ENCODE measurements at places on chromosomes 1 and 21.
A peak's percentile ranks its signal among the peaks of the same experiment; 100 is the strongest.

GRCh38 chr1:162067466-162067865 is 2.0 kb upstream of the NOS1AP start:
- DNase-seq, result no peak

DNA sequence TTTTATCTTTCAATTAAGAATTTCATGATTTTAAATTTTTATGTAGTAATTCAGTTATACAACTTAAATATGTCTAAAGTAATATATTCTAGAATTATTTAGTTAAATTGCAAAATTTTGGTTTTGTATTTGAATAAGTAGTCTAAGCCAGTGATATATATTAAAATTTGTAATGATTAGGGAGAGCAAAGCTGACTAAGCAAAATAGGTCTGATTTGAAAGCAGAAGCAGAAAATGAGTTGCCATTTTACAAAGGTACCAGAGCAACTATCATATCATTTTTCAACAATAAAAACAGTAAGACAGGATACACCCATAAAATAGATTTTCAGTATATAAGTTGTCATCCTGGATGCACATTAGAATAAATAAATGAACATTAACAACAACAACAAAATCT is 177.9 kb downstream of the COP1 start:
- no peak for DNase-seq

GRCh38 chr1:23120383-23120782 is 48.3 kb downstream of the LUZP1 start:
- no peak for DNase-seq

- DNase-seq, result no peak
Observed at GRCh38 chr21:26945916-26946675, 20.8 kb downstream of the ADAMTS5 start.

DNA sequence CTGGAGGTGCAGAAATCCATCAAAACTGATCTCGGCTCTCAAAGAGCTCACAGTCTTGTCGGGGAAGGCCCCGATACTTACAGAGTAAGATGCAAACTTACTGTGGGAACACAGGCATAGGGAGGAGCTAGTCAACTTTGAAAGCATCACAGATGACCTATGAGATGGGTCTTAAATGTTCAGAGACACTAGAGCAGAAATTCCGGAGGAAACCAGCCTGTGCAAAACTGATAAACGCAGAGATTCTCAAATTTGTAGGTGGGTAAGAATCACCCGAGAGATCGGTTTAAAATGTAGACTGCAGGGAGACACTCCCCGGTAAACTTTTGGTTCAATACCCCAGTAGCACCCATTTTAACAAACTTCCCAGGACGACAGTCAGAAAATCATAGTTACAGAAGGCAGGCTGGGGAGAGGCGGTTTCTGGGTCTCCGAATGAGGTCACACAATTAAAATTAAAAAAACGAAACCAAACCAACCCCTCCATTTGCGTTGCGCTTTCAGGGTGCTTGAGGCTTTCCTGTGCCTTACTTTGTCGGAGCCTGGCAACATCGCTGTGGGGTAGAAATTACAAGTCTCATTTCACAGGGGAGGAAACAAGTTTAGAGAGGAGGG is 755 bp upstream of the THRAP3 start:
- DNase-seq, result peak; percentile 40

- DNase-seq, result no peak
Observed at GRCh38 chr21:25515484-25516405, 91.5 kb downstream of the MRPL39 start.

DNA sequence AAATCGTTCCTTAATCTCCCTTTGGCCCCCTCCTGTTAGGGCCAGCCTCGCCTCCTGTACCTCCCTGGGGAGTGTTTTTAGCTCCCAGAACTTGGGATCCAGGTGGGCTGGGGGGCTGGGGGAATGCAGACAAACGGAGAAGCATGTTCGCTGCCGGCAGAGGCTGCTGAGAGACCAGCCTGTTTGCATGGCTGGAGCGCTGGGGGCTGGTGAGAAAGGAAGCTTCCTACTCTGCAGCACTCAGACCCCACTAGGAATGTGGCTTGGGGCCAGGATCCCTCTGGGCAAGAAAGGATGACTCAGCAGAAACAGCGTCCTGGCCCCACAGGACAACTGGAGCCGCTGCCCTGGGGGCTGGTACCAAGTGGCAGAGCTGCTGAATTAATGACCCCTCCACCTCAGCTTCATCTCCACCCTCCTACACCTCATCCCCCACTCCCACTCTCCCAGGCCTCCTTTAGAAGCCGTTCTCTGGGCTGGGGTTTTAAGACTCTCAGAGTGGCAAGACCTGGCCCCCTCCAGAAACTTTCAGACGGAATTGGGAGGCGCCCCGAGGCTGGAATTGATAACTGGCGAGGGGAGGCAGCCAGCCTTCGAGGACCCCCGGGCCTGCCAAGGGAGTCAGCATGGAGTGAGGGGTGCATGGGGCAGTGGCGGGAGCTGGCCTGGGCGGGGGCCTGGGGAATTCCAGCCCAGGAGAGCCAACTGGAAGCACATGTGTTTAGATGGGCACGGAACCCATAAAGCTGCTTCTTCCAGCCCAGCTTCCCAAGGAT is 28.5 kb upstream of the EPS8L3 start:
- peak; percentile 24 for DNase-seq

DNA sequence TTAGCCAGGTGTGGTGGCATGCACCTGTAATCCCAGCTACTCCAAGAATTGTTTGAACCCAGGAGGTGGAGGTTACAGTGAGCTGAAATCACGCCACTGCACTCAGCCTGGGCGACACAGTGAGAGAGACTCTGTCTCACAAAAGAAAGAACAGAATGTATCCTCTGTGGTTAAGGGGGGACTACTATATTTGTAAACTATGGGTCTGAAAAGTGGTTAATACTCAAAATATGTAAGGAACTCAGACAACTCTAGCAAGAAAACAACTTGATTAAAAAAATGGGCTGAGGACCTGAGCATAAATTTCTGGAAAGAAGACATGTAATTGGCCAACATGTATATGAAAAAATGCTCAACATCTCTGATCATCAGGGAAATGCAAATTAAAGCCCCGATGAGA is 11.2 kb downstream of the FNBP1L start:
- no peak for DNase-seq

DNA sequence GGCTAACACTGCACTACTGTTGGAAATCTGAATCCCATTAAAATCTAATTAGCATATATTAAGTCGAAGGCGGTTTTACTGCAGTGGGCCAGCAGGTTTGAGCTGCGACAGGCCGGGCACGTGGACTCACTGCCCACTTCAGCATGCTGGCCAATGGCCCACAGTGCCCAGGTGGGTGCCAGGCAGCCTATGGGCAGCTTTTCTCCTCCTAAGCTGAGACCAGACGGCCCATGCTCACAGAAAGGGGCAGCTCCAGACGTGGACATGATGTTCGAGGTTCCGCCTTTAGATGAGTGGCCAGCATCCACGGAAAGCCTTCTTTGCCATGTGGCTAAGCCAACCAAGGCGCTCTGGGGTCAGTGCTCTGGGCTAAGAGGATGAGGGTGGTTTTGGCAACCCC is 89.8 kb upstream of the KLHDC7A start:
- DNase-seq, result no peak

DNA sequence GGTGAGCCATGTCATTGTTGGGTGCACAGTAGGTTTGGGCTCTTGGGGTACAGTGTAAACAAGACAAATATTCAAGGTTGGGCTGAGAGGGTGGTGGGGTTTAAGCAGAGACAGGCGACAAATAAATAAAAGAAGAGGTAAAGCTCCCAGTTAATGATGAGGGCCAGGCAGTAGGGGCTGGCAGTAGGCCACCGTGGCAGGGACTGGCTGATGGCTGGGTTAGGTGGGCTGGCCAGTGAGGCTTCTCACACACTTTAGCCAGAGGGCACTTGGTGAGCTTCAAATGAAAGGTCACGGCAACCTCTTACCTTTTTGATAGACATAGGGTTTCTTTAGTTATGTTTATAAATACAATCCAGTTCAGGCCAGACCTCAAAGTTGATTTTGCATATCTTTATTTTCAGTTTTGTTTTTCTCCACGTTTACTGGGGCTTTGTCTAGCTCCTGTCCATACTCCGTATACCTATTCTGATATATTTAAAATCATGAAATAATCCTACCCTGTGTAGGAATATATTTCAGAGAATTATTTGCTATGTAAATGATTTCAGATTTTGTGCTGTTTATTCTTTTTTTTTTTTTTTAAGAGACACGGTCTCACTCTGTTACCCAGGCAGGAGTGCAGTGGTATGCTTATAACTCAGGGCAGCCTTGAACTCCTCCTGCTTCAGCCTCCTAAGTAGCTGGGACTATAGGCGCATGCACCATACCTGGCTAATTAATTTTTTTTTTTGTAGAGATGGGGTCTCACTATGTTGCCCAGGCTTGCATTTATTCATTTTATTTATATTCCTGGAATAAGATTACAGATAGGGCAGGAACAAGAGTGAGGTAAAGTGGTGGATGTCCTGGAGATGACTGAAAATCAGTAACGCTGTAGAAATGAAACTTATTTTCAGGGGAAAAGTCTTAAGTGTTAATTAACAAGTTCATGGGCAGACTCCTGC is 122.7 kb downstream of the RYR2 start:
- no peak for DNase-seq

GRCh38 chr1:57289781-57290180 is 134.1 kb downstream of the DAB1 start:
- DNase-seq, result no peak

DNA sequence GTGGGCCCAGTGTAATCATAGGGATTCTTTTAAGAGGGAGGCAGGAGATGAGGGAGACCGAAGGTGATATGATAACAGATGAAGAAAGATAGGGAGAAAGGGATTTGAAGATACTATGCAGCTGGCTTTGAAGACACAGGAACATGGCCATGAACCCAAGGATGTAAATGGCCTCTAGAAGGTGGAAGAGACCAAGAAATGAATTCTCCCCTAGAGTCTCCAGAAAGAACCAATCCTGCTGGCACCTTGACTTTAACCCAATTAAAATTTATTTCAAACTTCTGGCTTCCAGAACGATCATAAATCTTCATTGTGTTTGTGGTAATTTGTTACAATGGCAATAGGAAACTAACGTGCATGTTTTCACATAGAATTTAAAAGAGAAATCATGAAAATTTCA is 95.0 kb upstream of the GORAB start:
- DNase-seq, result no peak

- DNase-seq, result no peak
Observed at GRCh38 chr1:155178441-155179111, 4.9 kb downstream of the TRIM46 start.

DNA sequence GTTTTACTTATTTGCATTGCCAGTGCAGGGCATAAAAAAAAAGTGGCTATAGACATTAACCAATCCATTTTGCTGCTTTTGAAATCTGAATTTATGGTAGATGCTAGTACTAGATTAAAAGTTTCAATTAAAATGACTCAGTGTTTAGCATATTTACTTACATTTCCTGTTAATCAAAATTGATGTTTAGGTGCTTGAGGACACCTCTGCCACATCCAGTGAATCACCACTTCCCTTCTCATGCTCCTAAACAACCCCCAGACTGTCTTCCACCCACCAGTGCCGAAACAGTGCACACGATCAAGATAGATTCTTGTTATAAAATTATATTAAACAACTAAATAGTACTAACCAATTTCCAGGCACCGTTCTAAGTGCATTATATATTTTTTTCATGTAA is 32.7 kb downstream of the HSD17B7 start:
- DNase-seq, result no peak

DNA sequence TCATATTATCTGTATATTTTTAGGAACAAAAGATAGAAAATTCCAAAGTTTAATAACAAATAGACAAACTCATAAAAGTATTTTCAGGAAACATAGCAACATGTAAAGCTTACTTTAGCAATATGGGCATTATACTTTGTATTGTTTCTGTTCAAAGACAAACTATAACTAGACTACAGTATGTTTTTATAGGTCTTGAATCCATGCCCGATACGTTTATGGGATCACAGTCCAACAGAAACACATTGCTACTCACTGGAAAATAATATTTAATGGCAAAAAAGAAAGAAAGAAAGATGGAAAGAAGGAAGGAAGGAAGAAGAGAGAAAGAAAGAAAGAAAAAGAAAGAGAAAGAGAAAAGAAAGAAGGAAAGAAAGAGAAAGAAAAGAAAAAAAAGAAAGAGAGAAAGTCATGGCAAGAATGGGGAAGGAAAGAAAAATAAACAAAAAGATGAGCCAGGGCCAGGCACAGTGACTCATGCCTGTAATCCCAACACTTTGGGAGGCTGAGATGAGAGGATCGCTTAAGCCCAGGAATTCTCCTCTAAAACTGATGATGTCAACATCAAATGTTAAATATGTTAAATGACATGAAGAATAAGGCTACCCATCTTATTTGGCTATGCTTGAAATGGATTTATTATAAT is 32.7 kb downstream of the TM2D1 start:
- DNase-seq, result no peak

DNA sequence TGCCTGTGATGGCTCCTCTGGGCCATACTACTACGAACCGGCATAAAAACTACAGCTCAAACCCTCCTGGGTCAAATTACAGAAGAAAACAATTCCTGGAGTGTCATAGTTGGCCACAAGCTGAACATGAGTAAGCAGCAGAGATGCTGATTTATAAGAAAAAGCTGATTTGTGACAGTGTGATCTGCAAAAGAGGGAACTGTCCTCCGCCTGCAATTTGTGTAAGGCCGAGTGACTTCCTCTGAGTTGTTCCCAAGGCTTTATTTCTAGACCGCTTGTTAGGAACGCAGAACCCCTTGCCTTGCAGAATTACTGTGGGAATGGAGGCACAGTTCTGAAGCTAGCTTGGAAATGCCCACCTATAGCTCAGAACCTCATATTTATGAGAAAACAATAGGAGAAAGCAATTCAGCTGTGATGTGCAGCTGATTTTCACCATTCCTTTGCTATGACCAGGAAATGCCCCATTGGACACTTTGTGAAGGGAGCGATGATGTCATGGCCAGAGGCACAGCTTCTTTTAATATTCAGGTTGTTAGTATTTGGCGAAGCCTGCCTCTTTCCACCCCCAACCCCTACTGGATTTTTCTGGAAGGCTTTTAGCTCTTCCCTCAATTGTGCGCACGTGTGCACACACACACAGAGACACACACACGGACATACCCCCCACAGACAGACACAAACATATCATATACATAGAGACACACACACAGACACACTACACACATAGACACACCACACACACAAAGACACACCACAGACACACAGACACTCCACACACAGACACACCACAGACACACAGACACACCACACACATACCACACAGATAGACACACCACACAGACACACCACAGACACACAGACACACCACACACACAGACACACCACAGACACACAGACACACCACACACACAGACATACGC is 47.6 kb downstream of the IER5 start:
- peak; percentile 92 for DNase-seq

- DNase-seq, result no peak
Observed at GRCh38 chr1:245859493-245860114, 647.5 kb downstream of the SMYD3 start.

- no peak for DNase-seq
Observed at GRCh38 chr1:204834336-204834735, 36.3 kb upstream of the NFASC start.

GRCh38 chr21:42655796-42656770 is 2.7 kb downstream of the PDE9A start:
- no peak for DNase-seq

GRCh38 chr1:70675737-70676156 is 264.7 kb downstream of the CTH start:
- no peak for DNase-seq

GRCh38 chr1:167500283-167500860 is 18.0 kb downstream of the CD247 start:
- no peak for DNase-seq
